AG09309 (cell line): ENCODE measurements at places on chromosomes 7 and 10.
A peak's percentile ranks its signal among the peaks of the same experiment; 100 is the strongest.

DNA sequence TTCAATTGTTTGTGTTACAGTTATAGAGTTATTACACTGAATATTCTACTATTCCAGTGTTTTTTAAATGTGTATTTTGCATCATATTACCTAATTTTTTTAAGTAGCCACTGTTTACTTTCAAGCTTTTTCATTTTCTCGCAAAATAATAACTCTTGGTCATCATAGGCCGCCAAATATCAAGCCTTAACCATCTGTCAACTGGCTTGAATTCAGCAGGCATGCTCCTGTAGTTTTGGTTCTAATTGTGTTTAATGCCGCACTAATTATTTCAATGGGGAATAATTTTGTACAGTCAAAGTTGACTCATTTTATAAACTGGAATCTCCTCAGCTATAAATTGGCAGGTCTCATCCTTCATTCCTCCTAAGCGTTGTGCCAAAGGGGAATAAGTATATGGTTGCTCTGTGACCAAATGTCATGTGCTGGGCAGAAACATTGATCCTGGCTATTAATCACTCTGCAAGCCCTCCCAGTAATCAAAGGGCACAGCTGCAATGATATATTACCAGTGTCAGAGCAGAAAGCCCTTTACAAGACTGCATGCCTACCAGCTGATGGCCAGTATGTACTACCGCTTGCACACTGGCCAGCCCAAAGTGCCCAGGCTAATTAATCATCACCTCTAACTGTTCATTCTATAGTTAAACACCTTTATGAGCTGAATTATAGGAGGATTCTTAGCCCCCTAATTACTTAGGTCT is 74.8 kb downstream of the SKAP2 start:
- DNase-seq, result no peak

DNA sequence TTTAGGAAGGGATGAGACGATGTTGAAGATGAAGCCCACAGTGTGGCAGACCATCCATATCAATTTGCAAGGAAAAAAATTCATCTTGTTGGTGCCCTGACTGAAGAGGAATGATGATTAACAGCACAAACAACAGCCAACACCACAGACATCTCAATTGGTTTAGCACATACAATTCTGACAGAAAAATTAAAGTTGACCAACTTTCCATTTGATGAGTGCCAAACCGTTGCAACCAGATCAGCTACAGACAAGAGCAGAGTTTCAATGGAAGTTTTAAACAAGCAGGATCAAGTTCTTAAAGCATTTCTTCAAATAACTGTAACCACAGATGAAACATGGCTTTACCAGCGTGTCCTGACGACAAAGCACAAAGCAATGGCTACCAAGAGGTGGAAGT is 132.4 kb upstream of the DNAJB12 start:
- no peak for DNase-seq

- no peak for DNase-seq
These were observed 199.2 kb upstream of the KMT2E start for GRCh38 chr7:104814671-104815400.

DNA sequence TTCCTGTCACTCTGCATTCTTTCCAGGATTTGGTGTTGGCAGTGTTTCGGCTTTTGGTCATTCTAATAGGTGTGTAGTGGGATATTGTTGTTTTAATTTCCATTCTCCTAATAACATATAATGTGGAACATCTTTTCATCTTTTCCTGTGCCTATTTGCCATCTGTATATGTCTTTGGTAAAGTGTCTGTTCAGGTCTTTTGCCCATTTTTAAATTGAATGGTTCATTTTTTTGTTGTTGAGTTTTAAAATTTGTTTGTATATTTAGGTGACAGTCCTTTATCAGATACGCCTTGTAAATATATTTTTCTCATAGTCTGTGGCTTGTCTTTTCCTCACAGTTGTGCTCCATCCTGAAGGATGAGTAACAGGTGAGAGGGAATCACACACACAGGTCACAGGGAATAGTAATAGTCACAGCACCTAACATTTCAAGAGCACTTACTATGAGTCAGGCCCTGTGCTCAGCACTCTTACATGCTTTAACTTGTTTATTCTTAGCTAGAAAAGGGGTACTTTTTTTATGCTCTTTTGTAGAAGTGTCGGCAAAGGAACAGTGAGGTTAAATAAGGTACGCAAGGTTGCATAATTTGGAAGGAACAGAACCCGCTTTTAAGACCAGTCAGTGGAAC is 117.1 kb upstream of the GATA3 start:
- DNase-seq, result no peak

GRCh38 chr7:105016709-105017656 is 3.0 kb downstream of the KMT2E start:
- DNase-seq, result no peak

DNA sequence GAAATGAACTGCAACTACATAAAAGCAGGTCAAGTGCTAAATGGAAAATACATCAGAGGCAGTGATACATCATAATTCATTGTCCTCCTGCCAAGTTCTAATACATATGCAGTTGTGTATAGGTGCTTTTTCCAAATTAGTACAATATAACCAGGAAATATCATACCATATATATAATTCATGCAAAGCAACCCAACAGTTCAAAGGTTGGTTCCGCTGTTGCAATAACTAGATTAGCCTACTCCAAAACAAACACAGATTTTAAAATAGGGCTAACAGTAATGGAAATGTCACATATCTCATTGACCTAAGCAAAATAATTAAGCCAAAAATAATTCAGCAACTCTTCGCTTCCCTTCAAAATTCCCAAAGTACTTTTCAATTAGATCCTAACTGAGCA is 88.9 kb upstream of the NEBL start:
- DNase-seq, result no peak

- no peak for DNase-seq
These were observed 63.7 kb upstream of the LRRC17 start for GRCh38 chr7:102849079-102849478.

DNA sequence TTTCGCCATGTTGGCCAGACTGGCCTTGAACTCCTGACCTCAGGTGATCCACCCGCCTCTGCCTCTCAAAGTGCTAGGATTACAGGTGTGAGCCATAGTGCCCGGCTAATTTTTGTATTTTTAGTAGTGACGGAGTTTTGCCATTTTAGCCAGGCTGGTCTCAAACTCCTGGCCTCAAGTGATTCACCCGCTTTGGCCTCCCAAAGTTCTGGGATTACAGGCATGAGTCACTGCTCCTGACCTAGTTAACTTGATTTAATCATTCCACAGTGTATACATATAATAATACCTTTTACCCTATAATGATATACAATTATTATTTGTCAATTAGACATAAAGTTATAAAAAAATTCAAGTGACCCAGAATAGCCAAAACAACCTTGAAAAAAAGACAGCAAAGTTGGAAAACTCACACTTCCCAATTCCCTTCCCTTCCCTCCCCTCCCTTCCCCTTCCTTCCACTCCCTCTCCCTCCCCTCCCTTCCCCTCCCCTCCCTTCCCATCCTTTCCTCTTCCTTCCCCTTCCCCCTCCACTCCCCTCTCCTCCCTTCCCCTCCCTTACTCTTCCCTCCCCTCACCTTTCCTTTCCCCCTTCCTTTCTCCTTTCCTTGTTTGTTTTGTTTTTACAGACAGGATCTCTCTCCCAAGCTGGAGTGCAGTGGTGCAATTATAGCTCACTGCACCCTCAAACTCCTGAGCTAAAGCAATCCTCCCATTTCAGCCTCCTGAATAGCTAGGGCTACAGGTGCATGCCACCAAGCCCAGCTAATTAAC is 14.8 kb upstream of the ZMIZ2 start:
- peak; percentile 32 for DNase-seq

GRCh38 chr10:78357141-78358063 is 323.7 kb downstream of the RPS24 start:
- no peak for DNase-seq

DNA sequence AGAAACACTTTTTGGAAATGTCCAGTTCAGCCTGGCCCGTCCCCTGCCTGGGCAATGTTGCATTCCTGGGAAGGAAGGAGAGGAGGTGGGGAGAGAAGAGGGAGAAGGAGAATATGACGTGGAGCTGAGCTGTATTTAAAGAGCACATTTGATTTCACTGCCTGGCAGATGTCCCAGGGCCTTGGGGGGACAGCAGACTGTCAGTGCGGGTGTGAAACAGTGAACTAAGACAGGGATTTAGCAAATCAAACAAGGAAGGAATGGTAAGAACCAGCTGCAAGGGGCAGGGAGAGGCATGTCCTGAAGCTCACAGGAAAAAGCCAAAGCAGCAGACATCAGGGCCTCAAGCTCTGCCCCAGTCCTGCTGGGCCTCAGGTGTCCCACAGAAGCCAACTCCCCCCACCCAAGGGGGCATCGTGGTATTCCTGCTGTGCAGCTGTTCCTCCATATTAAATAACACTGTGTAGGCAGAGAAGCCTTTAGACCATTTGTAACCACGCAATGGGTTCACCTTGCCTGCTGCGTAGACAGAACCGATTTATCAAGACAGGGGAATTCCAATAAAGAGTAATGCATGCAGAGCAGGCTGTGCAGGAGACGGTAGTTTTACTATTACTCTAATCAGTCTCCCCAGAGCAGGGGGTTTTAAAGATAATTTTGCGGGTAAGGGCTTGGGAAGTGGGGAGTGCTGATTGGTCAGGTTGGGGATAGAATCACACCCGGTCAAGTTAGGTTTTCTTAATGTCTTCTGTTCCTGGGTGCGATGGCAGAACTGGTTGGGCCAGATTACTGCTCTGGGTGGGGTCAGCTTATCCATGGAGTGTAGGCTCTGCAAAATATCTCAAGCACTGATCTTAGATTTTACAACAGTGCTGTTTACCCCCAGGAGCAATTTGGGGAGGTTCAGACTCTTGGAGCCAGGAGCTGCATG is 18.3 kb downstream of the LEP start:
- no peak for DNase-seq

GRCh38 chr10:79381804-79382221 is 34.5 kb downstream of the PPIF start:
- peak; percentile 58 for DNase-seq

GRCh38 chr10:56035489-56035888 is 325.6 kb downstream of the ZWINT start:
- no peak for DNase-seq

- no peak for DNase-seq
These were observed 4.1 kb downstream of the KCNIP2 start for GRCh38 chr10:101839416-101840063.

GRCh38 chr10:48554246-48554645 is 50.6 kb downstream of the ARHGAP22 start:
- no peak for DNase-seq

DNA sequence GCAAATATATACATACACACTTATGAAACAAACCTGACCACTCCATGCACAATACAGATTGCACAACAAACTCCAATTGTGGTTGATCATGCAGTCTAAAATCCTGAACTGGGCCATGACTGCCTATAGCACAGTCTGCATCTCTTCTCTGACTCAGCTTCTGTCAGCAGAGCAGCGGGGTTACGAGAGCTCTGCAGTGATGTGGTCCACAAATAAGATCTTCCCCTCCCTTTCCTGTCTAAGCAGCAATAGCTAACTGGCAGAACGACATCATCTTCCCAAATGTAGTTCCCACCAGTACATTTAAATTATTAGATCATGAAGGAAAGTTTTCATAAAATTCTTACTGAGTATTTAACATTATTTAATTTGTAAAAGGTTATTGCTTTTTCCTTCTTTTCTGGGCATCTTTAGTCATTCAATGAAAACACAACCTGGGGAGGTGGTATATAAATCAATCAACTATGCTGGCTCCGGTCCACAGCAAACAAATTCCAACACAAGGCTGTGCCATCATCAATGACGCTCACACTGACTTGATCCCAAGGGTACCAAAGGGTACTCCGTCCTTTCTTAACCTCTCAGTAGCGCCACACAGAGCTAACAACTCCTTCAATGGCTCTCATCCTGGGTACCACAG is 17.1 kb downstream of the ARHGAP21 start:
- peak; percentile 83 for DNase-seq

GRCh38 chr7:80722616-80723195 is 84.3 kb downstream of the CD36 start:
- peak; percentile 100 for DNase-seq
